Natural killer cell treated with Interleukin-12 subunit alpha and Interleukin-12 subunit beta and Interleukin-15 and Interleukin-18, amount 100 ng/mL, for 72 hours (primary cell): ENCODE measurements at places on chromosomes 1 and 21. TPM values are rescaled to one million over a fixed set of nuclear protein-coding genes. Genes with fewer than 3 reads are reported as not detected.
A peak's percentile ranks its signal among the peaks of the same experiment; 100 is the strongest.

CNR2 gene
- total RNA-seq: 2.1 TPM

DNA sequence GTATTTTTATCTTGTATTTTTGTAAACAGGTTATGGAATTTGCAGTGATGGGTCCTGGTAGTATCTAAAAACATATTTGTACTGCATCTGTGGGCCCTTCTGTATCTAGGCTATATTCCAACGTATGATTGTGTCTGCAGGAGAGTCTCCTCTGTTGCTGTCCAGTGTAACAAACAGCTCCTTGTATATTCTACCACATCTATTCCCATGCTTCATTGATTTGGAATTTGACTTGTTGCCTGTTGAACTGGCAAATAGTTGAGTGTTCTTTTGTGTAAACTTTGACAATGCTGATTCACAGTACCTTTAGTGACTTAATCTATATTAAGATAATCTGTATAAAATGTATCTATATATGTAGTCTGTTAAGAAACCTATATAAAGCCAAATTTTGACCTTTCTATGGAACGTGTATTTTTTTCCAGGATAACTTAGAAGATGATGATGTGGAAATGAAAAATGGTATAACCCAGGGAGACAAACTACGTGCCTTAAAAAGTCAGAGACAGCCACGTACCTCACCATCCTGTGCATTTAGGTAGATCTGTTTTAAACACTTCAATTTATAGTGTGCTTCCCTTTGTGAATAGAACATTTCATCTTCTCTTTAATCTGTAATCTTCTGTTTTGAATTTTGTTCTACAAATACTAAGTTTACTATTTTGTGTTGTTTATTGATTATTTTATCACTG is 43.4 kb upstream of the GPR88 start:
- peaks cover 23% of the 10 kb centered on the region for H3K36me3 ChIP-seq
- no peak for DNase-seq
- no peaks in the 10 kb centered on the region for H3K27me3 ChIP-seq
- no peak overlapping the region for H3K4me3 ChIP-seq

- H3K36me3 ChIP-seq: peaks cover 10% of the 10 kb centered on the region
- peaks cover 33% of the 10 kb centered on the region for H3K27me3 ChIP-seq
- H3K27ac ChIP-seq: no peak overlapping the region
Measured at GRCh38 chr1:171295821-171296220, 18.2 kb upstream of the FMO4 start.

GRHL3 gene
- total RNA-seq: not detected

- H3K4me1 ChIP-seq: no peaks in the 10 kb centered on the region
- no peaks in the 10 kb centered on the region for H3K27me3 ChIP-seq
- H3K27ac ChIP-seq: no peak overlapping the region
- DNase-seq: no peak
Measured at GRCh38 chr1:189351960-189352359, 1125.7 kb downstream of the BRINP3 start.

- H3K4me1 ChIP-seq: peaks cover 52% of the 10 kb centered on the region
- no peak overlapping the region for H3K4me3 ChIP-seq
- H3K27me3 ChIP-seq: no peaks in the 10 kb centered on the region
- H3K36me3 ChIP-seq: peaks cover 15% of the 10 kb centered on the region
Measured at GRCh38 chr1:159918352-159919200, 6.7 kb downstream of the TAGLN2 start.

DNA sequence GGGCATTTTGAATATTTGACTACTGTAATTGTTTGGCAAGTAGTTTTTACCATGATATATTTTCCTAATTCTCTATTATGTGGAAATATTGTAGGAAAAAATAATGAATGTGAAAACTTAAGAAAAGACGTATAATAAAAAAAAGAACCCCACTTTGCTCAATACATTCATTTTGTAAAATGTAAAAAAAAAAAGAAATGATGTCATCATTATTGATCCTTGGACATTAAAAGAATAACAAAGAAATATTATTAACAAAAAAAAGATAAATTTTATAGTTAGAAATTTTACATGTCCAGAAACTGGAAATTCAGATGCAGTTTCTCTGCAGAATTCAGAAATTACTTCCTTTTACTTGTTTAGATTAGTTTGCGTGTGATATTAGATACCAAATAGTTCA is 5.2 kb downstream of the GIPC2 start:
- no peaks in the 10 kb centered on the region for H3K36me3 ChIP-seq
- DNase-seq: no peak
- H3K4me3 ChIP-seq: no peak overlapping the region
- no peak overlapping the region for H3K27ac ChIP-seq
- peaks cover 7% of the 10 kb centered on the region for H3K4me1 ChIP-seq

GRCh38 chr1:92376345-92376744 is 77.5 kb downstream of the RPAP2 start:
- no peaks in the 10 kb centered on the region for H3K27me3 ChIP-seq
- H3K4me1 ChIP-seq: peaks cover 21% of the 10 kb centered on the region
- no peak for DNase-seq

- H3K36me3 ChIP-seq: no peaks in the 10 kb centered on the region
- H3K27me3 ChIP-seq: peaks cover 57% of the 10 kb centered on the region
- no peak for DNase-seq
- no peak within 1 kb of the TSS for H3K27ac ChIP-seq
- H3K4me1 ChIP-seq: peaks cover 17% of the 10 kb centered on the region
Measured at GRCh38 chr1:66752000-66752592, at the start of gene DYNLT5. DYNLT5 (plus strand) TSS chr1:66752459; CDS start chr1:66754659, 2,200 bp downstream.

CYYR1 gene
- total RNA-seq: not detected

- peak overlapping the region; percentile 61 for H3K27ac ChIP-seq
- no peak for DNase-seq
- no peaks in the 10 kb centered on the region for H3K27me3 ChIP-seq
- H3K36me3 ChIP-seq: no peaks in the 10 kb centered on the region
- H3K4me1 ChIP-seq: no peaks in the 10 kb centered on the region
Measured at GRCh38 chr1:2564815-2565374, 8.7 kb downstream of the TNFRSF14 start.

- H3K27me3 ChIP-seq: no peaks in the 10 kb centered on the region
- no peak overlapping the region for H3K4me3 ChIP-seq
- no peak overlapping the region for H3K27ac ChIP-seq
- H3K4me1 ChIP-seq: peaks cover 4% of the 10 kb centered on the region
- DNase-seq: no peak
Measured at GRCh38 chr1:99707535-99708142, 58.8 kb downstream of the FRRS1 start.

DNA sequence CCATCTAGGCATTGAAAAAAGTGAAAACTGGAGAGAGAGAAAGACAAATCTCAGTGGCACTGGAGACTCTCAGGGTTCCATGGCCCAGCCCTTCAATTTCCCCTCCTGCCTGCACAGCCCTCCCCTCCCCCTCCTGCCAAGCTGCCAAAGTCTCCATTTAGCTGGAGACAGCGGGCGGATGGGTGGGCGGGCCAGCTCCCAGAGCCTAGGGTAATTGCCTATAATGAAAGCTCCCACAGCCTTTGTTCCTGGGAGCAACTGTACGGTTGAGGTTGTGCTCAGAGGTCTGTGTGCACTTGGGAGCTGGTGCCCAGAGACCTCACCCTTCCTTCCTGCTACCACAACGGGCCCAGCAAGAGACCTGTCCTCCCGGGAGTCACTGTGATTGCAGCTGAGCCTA is 89.6 kb downstream of the NAV1 start:
- H3K27ac ChIP-seq: no peak overlapping the region
- peak; percentile 44 for DNase-seq
- H3K36me3 ChIP-seq: no peaks in the 10 kb centered on the region
- H3K4me1 ChIP-seq: no peaks in the 10 kb centered on the region
- no peak overlapping the region for H3K4me3 ChIP-seq

DNA sequence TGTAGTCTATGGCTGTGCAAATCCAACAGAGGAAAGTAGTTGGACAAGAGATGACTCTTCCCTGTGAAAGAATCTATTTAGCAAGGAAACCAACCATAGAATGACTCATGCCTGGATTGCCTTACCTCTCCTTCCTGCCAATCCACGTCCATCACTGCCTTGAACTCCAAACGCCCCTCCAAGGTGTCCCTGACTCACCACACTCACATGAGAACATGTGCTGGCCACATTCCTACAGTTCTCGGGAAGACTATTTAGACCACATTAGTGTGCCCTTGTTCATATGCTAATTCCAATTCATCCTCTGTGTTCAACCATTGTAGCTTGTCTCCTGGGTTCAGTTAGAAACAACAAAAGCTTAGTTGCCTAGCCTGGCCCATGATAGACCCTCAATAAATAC is 157.3 kb downstream of the SLC30A10 start:
- no peak overlapping the region for H3K27ac ChIP-seq
- DNase-seq: no peak
- no peaks in the 10 kb centered on the region for H3K4me1 ChIP-seq
- no peaks in the 10 kb centered on the region for H3K27me3 ChIP-seq
- no peaks in the 10 kb centered on the region for H3K36me3 ChIP-seq

DNA sequence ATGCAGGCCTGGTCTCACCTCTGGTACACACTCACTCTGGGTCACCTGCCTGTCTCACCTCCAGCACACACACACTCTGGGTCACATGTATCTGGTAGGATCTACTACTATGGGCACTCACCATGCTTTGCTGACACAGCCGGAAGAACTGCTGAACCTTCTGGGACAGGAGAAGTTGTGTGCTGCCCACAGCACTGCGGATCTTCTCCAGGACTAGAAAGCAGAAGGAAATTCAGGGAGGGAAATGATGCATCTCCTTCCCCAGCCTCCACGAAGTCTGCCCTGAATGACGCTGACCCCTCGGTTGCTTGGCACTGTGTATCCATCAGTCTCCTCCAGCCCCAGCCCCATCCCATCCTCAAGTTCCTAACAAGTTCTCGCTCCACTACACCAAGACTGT is 7.9 kb upstream of the SMIM12 start:
- peaks cover 24% of the 10 kb centered on the region for H3K4me1 ChIP-seq
- no peak for DNase-seq
- H3K27ac ChIP-seq: peak overlapping the region; percentile 72
- peaks cover 14% of the 10 kb centered on the region for H3K27me3 ChIP-seq
- no peaks in the 10 kb centered on the region for H3K36me3 ChIP-seq

LIX1L gene
- total RNA-seq: 28.8 TPM

GRCh38 chr1:178490967-178491366 is 5.8 kb downstream of the CLEC20A start:
- H3K4me3 ChIP-seq: no peak overlapping the region
- H3K27ac ChIP-seq: no peak overlapping the region
- peaks cover 6% of the 10 kb centered on the region for H3K27me3 ChIP-seq
- no peaks in the 10 kb centered on the region for H3K36me3 ChIP-seq
- H3K4me1 ChIP-seq: no peaks in the 10 kb centered on the region

DNA sequence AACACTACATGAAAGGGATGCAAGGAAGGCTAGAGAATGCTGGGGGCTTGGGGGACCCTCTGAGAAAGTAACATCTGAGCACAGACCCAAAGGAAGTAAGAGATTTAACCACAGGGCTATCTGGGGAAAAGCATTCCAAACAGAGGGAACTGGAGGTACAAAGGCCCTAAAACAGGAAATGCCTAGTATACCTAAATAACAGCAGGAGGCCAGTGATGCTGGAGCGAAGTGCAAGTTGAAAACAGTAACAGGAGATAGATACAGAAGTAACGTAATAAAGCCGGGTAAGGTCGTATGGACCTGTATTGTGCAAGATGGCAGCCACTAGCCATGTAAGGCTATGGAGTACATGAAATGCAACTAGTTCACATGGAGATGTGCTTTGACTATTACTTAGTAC is 52.1 kb downstream of the CD34 start:
- no peak for DNase-seq
- peaks cover 41% of the 10 kb centered on the region for H3K4me1 ChIP-seq
- peaks cover 12% of the 10 kb centered on the region for H3K36me3 ChIP-seq
- H3K27me3 ChIP-seq: no peaks in the 10 kb centered on the region

CFHR1 gene
- total RNA-seq: not detected

ZYG11A gene
- 0.07 TPM for total RNA-seq

- no peak overlapping the region for H3K27ac ChIP-seq
- H3K4me3 ChIP-seq: no peak overlapping the region
- H3K36me3 ChIP-seq: no peaks in the 10 kb centered on the region
- DNase-seq: no peak
- peaks cover 27% of the 10 kb centered on the region for H3K4me1 ChIP-seq
- peaks cover 18% of the 10 kb centered on the region for H3K27me3 ChIP-seq
Measured at GRCh38 chr1:229124520-229125124, 146.3 kb upstream of the RAB4A start.

- H3K27me3 ChIP-seq: no peaks in the 10 kb centered on the region
- no peak overlapping the region for H3K4me3 ChIP-seq
- peaks cover 7% of the 10 kb centered on the region for H3K4me1 ChIP-seq
- no peak for DNase-seq
- H3K36me3 ChIP-seq: no peaks in the 10 kb centered on the region
- no peak overlapping the region for H3K27ac ChIP-seq
Measured at GRCh38 chr1:1602304-1602967, 2.5 kb upstream of the FNDC10 start.

SEC16B gene
- not detected for total RNA-seq

GRCh38 chr1:221900678-221901077 is 158.8 kb upstream of the DUSP10 start:
- no peaks in the 10 kb centered on the region for H3K4me1 ChIP-seq
- no peak overlapping the region for H3K27ac ChIP-seq
- H3K27me3 ChIP-seq: no peaks in the 10 kb centered on the region
- no peaks in the 10 kb centered on the region for H3K36me3 ChIP-seq

DNA sequence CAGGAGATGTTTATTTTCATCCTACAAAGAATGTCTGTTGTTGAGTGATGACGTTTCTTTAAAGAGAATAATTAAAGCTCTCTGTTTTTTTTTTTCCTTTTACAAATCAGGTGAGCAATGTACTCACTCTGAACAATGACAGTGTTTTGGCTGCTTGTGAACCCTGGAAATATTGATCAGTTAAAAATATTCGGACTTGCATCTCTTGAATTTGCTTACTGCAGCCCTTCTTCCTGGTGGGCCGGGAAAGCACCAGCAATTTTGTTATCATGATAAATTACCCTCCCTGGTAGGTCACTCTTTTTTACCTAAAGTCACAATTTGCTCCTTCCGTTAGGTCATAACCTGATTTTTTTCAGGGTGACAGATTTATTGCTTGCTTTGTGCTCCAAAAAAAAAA is 72.3 kb upstream of the NR5A2 start:
- DNase-seq: no peak
- no peaks in the 10 kb centered on the region for H3K36me3 ChIP-seq
- peaks cover 15% of the 10 kb centered on the region for H3K27me3 ChIP-seq
- H3K4me3 ChIP-seq: no peak overlapping the region
- no peak overlapping the region for H3K27ac ChIP-seq

NBPF10 gene
- total RNA-seq: 3.1 TPM

DNA sequence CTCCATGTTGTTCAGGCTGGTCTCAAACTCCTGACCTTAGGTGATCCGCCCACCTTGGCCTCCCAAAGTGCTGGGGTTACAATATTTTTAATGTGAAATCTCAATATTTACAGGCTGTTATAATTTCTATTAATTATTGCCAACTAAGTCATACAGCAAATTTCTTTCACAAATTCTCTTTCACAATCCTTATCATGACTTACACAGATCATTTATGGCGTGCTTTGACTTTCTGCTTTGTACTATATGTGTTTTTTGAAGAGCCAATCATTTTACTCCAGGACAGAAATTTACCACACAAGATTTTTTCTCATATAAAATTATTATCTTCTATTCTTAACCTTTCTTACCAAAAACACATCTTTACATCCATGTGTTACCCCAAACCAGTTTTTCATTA is 1729.9 kb downstream of the NCAM2 start:
- H3K4me1 ChIP-seq: no peaks in the 10 kb centered on the region
- peaks cover 15% of the 10 kb centered on the region for H3K36me3 ChIP-seq
- H3K27ac ChIP-seq: no peak overlapping the region
- DNase-seq: no peak
- no peaks in the 10 kb centered on the region for H3K27me3 ChIP-seq

GRCh38 chr1:245337829-245338484 is 183.2 kb downstream of the KIF26B start:
- H3K27ac ChIP-seq: no peak overlapping the region
- no peak for DNase-seq
- no peaks in the 10 kb centered on the region for H3K36me3 ChIP-seq
- peak overlapping the region; percentile 18 for H3K4me3 ChIP-seq
- H3K27me3 ChIP-seq: peaks cover 3% of the 10 kb centered on the region
